ENCODE measurements at places on chromosomes 1 and 21.

GRCh38 chr1:6743189-6744101 lies 41.8 kb upstream of the CAMTA1 start:
- DNase-seq: peak; percentile 81

GRCh38 chr1:37951783-37952624 lies 5.2 kb upstream of the INPP5B start:
- DNase-seq: no peak

GRCh38 chr1:247825362-247825761 lies 1.4 kb upstream of the OR14A16 start:
- DNase-seq: no peak

GRCh38 chr21:46402421-46402820 lies 56.3 kb upstream of the DIP2A start:
- DNase-seq: no peak

DNA sequence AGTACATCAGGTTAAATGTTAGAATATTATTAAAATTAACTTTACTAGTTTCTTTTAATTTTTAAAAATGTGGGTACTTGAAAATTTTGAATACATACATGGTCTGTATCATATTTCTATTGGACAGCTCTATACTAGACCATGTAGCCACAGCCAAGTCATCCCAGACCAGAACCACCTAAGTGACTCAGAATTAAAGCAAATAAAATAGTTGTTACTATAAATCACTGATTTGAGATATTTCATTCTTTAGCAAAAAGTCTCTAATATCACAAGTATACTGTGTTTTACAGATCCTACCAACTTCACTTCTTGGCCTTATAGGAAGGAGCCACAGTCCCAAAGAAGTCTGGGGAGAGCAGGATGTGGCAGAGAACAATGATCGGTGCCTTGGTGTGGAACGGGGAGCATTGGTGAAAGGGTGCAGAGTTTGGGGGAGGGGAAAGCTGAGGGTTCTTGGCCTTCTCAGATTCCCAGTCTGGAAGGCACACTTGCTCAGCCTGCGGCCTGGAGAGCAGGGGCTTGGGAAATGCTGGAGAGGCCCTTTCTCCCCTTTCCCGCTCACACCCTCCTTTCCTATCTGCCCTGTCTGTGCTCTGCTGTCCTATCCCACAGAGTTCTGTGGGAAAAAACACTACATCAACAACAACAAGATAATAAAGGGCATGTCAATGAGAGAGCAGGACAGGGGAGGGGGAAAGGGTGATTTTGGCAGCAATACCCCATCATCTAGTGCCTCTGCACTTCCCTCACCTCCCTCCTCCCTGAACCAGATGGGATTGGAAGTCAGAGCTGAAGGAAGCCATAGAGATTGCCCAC lies 122.1 kb downstream of the NGF start:
- no peak for DNase-seq

DNA sequence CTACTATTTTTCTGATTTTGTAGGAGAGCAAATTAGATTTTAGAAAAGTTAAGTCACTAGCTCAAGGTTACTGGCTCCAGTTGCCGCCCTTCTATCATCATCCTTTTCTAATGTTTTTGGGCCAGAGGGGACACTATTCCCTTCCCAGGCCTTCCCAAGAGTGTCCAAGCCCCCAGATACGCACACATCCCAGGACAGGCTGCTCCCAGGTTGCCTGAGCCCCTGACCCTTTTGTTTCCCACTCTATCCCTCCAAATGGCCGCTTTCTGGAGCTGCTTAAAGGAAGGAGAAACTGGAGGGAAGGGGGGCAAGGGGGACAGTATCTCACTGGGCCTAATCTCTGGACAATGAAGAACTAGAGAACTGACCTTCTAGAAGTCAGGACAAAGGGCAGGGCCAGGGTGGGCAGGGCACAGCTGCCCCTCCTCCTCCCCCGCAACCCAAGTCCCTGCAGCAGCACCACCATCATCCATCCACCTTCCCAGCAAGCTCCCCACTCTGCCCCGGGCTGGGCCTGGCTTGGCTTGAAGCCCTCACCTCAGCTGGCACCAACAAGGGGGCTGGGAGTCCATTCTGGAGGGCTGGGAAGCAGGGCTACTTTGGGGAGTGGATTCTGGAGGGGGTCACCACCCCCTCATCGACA lies 1.1 kb upstream of the MAP7D1 start:
- DNase-seq: no peak

DNA sequence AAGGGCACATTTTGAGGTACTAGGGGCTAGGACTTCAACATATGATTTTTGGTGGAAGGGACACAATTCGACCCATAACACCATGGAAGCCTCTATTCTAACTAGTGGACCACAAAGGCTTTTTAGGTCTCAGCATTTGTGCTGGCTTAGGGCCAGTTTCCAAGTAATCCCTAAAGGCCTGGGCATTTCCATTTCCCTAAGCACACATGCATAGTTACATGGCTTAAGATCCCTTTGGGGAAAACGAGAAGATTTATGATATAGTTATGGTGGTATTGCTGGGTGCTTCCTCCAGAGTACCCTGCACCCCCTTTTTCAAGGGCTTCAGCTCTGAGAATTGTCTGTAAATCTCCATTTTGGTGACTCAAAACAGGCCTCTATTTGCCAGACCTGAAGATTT lies 28.2 kb upstream of the TMEM54 start:
- no peak for DNase-seq

DNA sequence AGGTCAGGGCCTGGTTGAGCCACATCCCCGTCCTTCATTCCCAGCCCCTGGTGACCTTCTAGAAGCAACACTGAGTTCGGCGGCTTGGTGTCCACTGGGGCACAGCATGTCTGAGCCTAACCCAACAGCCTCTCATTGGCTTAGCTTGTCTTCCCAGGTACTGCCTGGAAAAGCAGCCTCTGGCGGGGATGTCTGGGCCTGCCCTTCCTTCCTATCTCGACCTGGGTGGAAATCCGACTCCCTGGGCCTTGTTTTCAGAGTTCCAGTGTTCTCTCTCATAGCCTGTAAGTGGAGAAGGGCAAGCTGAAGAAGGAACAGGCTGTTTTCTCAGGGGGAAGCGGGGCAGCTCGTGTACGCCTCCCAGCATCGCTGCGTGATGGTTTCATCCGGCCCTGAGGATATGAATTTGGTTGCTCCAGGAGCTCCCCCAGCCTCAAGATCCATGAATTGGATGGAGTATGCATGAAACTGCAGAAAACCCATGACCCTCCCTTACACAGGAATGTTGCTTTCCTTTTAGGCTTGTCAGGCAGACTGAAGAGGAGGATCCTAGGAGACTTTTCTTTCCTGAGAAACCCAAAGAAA lies 116.5 kb upstream of the IRF2BP2 start:
- DNase-seq: no peak

GRCh38 chr1:207822602-207823451 lies 71.0 kb downstream of the CD46 start:
- DNase-seq: peak; percentile 15

DNA sequence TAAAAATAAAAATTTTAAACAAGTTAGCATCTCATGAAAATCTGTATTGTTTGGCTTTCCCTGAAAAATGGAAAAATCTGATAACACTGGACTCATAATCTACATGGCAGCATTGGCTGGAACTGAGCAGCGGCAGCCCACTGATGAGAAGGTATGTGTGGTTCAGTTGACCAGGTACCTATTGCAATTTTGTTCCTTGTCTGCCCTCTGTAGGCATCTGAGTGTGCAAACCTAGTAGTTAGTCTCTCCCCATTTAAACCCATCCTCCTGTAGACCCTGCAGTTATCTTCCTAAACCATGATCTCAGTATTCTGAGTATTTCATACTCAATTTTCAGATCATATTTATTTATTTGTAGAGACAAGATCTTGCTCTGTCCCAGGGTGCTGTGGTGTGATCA lies 59.4 kb upstream of the SERBP1 start:
- DNase-seq: no peak
